Right ventricle myocardium inferior (tissue), 1 donor: ENCODE measurements at places on chromosomes 13 and 19. TPM values are rescaled to one million over a fixed set of nuclear protein-coding genes. Genes with fewer than 3 reads are reported as not detected.

The CLDN10 gene
- 0.35 TPM for total RNA-seq

The COLGALT1 gene
- 35.5 TPM for total RNA-seq

The PLIN5 gene
- total RNA-seq, result 50.4 TPM

The SLC6A16 gene
- 0.92 TPM for total RNA-seq

The KRTDAP gene
- not detected for total RNA-seq

The RFPL4A gene
- total RNA-seq, result not detected

The IRGC gene
- total RNA-seq, result not detected

The USHBP1 gene
- 7.6 TPM for total RNA-seq

The MAG gene
- not detected for total RNA-seq

DNA sequence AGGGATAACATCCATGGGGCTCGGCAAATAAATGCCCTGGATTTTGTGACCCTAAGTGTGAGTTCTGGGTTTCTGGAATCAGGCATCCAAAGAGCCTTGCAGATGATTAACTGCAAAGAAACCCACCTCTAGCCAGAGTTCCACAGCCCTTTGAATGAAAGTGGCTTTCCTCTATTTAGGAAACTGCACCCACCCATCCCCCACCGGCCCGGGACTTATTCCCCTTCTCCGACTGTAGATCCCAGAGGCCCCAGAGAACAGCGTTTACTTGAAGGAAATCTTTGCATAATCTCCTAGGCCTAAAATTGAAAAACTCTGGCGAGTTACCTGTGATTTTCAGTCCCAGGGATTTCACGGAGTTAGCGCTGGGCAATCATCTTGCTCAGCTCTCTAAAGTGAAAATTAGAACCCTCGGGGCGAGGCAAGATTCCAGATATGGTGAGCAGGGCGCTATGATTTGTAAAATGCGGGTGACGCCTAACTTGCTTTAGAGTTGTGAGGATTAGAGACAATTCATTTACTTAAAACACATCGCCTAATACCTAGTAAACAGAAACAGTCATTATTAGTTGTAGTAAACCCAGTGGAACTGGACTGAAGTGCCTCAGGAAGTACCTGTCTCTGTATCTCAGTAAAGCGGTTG, 9.4 kb downstream of the URAD start:
- DNase-seq, result no peak

- no peak for DNase-seq
These were observed 4.9 kb downstream of the ARHGEF7 start for GRCh38 chr13:111119966-111120365.

DNA sequence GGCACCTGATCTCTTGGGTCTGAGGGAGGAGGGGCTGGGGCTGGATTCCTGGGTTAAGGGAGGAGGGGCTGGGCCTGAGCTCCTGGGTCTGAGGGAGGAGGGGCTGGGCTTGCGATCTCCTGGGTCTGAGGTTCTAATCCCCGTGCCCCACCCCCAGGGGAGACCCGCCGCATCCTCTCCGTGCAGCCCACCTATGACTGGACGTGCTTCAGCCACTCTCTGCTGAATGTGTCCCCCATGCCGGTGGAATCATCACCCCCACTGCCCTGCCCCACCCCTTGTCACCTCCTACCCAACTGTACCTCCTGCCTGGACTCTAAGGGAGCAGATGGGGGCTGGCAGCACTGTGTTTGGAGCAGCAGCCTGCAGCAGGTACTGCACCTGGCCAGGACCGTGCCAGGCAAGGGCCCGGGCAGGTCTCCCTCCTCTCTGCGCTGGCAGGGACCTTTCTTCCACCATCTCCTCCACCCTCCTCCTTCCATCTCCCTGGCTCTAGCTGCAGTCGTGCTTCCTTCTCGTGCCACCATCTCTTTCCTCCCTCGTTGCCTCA, 27.1 kb downstream of the CNFN start:
- no peak for DNase-seq

DNA sequence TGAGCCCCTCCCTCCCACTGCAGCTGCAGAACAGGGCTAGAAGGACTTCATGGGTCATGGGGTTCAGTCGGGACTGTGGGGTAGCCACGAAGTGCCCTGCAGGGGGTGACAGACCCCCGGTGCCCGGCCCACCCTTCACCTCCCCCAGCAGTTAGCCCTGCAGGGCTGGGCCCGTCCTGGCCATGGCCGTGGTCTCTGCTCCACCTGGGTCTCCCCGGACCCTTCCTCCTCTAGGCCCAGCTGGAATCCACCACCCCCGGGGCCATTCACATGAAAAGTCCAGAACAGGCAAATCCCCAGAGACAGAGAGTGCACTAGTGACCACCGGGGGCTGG, 17.3 kb downstream of the MKNK2 start:
- DNase-seq, result no peak

DNA sequence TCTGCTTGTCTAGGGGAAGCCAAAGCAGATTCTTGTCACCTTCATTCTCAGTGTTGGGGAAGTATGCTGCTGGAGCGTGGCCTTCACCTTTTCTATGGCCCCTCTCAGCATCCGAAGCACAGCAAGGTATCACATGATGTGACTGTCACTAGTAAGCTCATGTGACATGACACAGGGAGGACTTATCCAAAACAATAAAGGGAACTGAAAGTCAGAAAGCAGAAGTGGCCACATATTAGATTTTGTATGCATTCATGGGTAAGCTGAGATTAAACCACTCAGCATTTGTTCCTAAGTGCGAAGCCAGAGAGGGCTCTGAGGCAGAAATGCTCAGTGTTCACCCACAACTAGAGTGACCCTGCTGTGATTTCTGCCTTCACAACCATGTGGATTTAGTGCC, 72.8 kb upstream of the PCDH8 start:
- DNase-seq, result no peak

DNA sequence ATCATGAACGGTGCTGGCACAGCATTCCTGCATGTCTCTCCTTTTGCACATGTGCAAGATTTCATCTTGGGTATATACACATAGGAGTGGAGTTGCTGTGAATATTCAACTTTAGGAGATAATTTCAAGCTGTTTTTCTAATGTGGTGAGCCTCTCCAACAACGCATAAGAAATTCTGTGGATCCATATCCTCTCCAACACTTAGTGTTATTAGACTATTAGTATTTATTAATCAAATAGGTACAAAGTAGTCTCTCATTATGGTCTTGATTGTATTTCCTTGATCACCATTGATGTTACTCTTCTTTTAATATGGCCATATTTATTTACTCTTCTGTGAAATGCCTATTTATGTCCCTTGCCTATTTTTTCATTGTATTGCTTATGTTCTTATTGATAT, 114.5 kb downstream of the URI1 start:
- no peak for DNase-seq

GRCh38 chr13:105735281-105735680, 800.2 kb downstream of the EFNB2 start:
- no peak for DNase-seq

DNA sequence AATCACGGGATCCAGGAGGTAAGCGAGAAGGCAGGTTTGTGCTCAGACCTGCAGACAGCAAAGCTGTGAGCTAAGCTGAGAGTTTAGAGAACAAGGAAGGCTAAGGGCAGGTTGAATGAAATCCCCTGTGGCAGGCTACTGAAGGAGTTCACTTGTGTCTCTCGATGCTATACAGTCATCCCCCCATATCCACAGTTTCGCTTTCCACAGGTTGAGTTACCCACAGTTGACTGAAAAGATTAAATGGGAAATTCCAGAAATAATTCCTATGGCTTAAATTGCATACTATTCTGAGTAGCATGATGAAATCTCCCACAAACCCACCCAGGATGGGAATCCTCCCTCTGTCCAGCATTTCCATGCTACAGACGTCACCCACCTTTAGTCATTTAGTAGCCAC, 49.6 kb downstream of the ABCC4 start:
- no peak for DNase-seq

GRCh38 chr19:3639479-3639878, 12.9 kb upstream of the CACTIN start:
- no peak for DNase-seq

- no peak for DNase-seq
These were observed 38.0 kb upstream of the C13orf42 start for GRCh38 chr13:51148952-51149573.

- DNase-seq, result no peak
These were observed 47.3 kb downstream of the BRCA2 start for GRCh38 chr13:32362574-32362973.

DNA sequence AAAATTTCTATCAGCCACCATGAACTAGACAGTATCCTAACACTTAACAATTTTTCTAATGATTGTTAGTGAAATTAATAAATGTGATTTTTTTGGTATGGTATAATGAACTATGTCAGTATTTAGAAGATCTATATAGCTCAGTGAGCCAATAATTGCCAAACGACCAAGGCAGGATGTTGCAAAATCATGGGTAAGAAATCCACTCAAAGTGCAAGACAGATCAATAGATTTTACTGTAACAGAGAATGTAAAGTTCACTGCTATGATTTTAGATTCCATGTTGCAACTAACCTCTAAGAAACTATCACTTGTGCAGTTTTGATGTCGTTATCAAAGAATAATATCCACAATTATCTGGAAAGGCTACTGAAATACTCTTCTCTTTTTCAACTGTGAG, 44.0 kb upstream of the MYCBP2 start:
- no peak for DNase-seq

GRCh38 chr19:8320564-8321066, 560 bp downstream of the NDUFA7 start:
- peak; percentile 45 for DNase-seq

DNA sequence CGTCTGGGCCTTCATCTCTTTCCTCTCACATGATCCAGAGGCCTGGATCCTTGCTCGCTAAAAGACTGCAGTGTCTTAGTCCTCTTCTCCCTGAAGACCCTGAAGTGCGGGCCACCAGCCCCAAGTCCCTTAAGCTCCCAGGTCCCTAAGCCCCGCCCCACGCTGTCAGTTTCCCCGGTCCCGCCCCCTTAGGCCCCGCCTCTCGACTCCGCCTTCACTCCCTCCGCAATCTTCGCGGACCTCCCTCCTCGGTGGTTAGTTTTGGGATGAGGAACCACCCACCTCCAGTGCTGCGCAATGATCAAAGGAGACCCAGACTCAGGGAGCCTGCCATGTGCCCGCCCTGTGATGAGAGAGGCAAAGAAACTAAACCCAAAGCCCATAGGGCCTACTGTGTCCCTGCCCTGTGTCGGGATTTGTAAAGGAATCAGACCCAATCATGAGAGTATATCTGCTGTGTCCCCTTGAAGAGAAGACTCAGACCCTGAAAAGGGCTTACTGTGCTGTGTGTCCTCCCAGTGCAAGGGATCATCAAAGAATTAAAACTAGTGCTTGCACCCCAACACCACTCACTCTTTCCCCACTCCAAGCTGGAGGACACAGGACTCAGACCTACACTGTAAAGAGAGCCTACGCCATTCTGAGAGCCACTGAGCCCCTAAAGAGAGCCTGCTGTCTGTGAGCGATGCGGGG, 3.0 kb upstream of the COX6B1 start:
- peak; percentile 92 for DNase-seq

DNA sequence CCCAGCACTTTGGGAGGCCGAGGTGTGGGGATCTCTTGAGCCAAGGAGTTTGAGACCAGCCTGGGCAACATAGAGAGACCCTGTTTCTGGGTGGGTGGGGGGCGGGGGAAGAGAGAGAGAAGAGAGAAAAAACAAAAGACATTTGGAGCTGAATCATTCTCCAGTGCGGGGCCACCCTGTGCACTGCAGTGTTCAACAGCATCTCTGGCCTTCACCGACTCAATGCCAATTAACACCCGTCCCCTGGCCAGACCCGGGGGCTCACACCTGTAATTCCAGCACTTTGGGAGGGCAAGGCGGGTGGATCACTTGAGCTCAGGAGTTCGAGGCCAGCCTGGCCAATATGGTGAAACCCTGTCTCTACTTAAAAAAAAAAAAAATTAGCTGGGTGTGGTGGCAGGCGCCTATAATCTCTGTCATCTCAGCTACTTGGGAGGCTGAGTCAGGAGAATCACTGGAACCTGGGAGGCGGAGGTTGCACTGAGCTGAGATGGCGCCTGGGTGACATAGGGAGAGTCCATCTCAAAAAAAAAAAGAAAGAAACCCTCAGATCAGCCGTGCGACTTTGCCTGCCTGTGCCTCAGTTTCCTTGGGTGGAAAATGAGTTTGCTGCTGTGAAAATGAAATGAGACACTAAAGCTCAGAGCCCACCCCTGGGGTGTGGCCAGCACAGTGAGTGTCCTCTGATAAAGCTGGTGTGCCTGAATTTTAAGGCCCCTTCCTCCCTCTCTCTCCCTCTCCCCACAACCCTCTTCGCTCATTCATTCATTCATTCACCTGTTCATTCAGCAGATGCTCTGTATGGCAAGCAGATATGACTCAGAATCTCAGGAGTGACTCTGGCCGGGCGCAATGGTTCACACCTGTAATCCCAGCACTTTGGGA, 6.4 kb downstream of the KLF2 start:
- DNase-seq, result no peak

DNA sequence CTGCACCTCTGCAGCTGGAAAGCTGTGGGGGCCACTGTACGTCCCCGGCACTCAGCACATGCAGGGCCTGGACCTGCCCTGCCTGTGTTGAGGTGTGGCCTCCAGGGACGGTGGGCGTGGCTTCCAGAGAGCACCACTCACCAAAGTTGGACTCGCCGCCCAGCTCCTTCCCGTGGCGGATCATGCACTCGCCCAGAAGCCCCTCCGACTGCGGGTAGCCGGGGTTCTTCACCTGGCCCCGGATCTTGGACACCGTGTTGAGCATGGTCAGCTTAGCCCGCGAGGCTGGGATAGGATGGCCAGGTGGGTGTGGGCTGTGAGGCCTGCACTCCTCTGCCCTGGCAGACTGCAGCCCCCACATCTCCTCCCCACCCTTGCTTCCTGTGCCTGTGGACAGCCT, 22.0 kb downstream of the MPND start:
- no peak for DNase-seq

DNA sequence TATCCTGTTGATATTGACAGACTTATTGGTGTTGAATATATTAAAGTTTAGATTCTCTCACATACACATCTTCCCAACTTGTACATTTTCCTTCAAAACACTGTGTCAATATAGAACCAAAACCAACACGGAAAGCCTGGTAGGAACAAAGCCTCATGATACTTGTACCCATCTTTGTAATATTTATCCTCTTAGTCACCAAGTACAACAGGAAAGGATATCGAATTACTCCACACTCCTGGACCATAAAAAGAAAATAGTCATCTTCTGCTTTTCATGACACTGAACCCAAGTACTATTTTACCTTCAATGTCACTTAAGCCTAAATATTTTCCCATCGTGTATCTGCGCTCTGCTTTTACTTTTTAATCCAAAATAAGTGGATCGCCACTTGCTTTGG, 702.9 kb upstream of the PCDH9 start:
- no peak for DNase-seq

GRCh38 chr19:49497047-49497788, 984 bp downstream of the RPS11 start:
- peak; percentile 89 for DNase-seq
